ENCODE measurements at places on chromosomes 16 and 17. TPM values are rescaled to one million over a fixed set of nuclear protein-coding genes. Genes with fewer than 3 reads are reported as not detected.

DNA sequence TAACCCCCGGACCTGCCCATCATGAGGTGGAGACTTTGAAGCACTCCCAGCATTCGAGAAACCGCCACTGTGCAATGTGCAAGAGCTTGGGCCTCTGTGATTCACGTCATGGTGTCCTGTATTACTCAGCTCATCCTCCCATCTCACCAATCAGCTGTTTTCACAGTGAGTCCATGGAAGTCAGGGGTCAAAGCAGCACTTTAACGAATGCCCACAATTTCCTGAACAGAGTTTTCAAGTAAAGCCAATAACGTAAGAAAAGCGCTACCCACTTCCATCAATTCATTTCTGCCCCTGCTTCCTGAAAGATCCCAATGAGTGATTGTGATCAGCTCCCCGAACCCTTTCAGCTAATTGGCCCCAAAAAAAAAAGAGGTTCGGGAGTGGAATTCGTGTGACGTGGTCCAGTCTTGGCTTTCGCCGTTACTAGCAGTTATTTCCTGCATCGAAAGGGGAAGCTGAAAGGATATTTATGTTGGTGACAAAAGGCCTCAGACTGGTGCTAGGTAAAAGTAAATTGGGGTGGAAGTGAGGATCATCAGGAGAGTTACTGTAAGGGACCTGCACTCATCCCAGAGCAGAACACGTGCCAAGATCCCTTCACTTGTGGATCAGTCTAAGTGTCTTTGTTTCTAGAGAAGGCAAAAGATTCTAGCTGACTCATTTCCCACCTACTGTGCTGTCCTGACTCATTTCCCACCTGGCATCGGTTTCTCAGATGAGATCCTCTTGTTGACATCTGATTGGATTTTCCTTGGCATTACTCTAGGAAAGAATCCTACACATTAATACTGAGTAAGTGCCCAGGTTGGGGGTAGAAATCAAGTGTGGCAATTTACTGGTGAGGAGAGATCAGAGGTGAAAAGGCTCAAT, 136.7 kb upstream of the NUDT7 start:
- peak; percentile 30 for DNase-seq

DNA sequence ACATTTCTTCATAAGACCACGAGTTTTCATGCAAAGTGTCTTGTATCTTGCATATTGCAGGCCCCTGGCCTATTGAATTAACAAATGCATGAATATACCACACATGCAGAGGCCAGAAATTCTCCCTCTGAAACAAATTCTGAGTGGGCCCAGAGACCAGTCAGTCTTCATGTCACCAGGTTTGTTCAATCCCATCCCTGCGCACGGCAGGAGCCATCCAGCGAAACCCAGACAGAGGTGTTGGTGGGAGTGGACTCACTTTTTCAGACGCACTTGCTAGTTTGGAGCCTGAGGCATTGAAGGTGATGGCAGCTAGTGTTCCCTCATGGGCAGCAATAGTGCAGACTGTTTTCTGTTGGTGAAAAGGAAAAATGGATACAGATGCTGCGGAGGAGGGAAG, 21.9 kb downstream of the WIPI1 start:
- DNase-seq, result no peak

GRCh38 chr17:81200695-81201580, 21.8 kb downstream of the CEP131 start:
- peak; percentile 7 for DNase-seq

GRCh38 chr17:491086-492021, 138.7 kb upstream of the RPH3AL start:
- DNase-seq, result no peak

Gene CFAP119
- total RNA-seq, result 21.0 TPM

DNA sequence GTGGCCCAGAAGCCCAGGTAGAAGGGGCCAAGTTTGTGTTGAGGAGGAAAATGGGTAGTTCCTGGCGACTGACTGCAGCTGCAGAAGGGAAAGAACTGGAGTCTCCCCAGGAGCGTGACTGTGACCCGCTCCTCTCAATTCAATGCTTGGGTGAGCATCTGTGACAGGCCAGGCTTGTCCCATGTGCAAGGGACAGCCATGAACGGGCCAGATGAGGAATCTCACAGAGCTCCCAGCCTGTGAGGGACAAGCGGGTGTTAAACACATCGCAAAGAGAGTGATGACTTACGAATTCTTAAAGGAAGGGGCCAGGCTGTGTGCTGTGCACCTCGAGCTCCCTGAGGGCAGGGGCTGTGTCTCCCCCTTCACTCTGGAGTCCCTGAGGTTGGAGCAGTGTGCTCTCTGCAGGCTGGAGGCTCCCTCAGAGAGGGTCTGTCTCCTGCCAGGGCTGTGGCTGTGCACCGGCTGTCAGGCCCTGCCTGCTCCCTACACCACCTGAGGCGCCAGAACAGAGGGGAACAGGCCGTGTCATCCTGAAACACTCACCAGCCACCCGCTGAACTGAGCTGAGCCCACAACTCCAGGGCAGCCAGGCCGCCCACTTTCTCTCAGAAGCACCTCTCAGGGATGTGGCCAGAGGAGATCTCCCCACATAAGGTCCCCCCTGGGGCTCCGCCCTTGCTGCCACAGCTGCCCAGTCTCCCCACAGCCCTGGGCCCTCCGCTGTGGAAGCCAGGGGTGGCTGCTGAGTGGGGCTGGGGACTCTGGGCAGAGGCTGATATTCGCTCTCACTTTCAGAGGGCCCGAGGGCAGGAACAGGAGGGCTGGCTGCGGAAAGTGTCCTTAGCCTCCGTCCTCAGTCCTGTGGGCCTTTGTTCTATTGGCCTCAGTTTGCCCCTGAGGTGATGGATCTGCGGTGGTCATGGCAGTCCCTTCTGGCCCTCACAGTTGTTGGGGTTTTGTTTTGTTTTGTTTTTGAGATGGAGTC, 25.7 kb upstream of the NXPH3 start:
- DNase-seq, result no peak

DNA sequence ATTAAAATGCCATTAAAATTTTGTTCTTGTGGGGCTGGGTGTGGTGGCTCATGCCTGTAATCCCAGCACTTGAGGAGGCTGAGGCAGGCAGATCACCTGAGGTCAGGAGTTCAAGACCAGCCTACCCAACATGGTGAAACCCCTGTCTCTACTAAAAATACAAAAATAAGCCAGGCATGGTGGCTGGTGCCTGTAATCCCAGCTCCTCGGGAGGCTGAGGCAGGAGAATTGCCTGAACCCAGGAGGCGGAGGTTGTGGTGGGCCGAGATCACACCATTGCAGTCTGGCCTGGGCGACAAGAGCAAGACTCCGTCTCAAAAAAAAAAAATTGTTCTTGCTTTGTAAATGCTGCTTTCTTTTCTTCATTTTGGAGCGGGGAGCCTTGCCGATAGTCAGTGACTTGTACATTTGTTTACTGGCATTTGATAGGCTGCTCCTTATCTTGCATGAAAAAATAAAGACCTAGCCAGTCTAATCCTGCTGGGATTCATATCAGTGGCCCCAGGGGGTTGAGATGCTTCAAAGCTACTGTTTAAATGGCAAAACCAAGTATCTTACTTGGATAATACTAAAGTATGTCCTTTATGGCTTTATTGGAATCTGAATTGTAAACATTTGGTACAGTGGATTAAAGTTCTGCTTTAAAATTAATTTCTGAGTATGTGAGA, 3.3 kb upstream of the CLTC start:
- no peak for DNase-seq

GRCh38 chr16:46980926-46981325, 7.5 kb upstream of the DNAJA2 start:
- DNase-seq, result no peak

DNA sequence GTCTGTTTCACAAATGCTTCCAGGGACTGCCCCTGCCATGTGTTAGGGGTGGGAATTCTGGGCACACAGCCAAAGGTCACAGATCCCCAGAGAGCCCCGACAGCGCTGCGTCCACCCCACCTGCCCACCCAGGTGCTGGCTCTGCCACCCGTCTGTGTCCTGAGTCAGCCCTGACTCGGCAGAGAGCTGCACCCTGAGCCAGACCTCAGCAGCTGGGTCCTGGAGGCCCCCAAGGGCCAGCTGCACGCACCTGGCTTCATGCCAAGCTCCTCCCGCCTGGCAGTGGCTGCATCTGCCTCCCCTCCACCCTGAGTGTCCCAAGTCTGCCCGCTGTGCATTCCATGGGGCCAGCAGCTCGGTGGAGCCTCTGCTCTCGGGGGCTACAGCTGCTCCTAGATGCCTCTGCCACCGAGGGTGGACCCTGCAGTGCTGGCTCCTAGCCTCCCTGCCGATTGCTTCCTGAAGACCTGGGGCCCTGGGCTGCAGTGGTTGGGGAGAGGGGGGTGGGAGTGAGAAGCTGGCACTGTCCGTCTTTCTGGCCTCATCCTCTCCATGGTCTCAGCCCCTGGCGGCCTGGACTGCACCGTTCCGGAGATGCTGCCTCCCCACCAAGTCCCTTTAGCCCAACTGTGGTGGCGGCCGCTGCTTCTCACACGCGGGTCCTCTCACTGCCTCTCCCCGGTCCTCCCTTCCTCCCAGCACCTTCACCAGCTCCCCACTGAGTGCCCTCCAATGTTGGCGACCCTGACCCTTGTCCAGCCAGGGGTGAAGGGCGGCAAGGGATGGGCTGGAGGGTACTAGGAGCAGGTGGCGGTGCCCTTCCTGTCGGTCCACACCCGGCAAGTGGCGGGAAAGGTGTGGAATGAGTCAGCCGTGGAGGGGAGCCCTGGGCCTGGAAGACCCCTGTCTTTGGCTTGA, 3.0 kb downstream of the SECTM1 start:
- no peak for DNase-seq

DNA sequence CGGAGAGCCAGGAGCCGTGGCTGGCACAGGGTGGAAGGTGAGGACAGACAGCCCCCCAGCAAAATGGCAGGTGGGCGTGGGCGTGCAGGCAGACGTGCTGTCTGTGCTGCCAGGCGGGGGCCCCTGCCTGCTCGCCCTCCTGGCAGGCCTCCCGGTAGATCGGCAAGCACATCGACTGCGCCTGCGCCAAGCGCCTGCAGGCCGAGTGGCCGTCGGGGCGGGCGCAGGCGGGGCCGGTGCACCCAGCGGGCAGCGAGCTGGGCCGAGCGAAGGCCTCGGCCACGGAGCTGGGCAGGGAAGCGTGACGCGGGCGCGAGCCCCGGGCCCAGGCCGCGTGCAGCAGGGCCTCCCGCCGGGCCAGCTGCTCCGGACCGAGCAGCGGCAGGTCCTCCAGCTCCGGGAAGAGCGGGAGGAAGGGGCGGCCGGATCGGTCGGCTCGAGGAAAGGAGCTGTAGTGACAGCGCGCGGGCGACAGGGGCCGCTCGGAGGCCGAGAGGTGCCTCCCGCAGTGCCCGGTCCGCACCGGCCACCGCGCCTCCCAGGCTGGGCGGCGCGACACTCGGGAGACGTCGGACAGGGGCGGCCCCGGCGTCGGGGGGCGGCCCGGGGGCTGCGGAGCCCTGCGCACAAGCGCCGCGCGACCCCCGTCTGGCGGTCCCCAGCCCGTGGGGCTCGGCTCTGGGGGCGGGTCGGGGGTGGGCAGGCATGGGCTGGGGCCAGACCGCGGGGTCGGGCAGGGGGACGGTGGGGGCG, 16.9 kb downstream of the GRIN2C start:
- no peak for DNase-seq

Measured in Panc1 (cell line).